ENCODE measurements at places on chromosomes 2 and 18. TPM values are rescaled to one million over a fixed set of nuclear protein-coding genes. Genes with fewer than 3 reads are reported as not detected.

SOX11 gene
- not detected for total RNA-seq

DNA sequence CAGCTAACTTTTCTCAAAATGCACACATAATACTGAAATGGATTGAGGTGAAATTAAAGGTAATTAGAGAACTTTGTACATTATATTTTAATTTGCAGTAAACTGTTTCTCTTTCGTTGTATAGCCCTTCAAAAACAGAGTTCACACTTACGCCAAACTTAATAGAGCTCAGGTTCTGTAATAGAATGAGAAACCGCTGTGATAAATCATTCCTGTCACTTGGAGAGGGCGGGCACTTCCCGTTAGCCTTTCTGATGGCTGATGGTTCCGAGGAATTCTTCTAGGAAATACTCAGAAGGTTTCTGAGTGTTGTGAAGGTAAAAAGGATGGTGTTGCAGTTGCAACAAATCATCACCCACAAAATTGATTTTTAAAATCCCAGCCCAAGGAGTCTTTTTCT lies 155.8 kb upstream of the ALKAL2 start:
- DNase-seq: no peak

DNA sequence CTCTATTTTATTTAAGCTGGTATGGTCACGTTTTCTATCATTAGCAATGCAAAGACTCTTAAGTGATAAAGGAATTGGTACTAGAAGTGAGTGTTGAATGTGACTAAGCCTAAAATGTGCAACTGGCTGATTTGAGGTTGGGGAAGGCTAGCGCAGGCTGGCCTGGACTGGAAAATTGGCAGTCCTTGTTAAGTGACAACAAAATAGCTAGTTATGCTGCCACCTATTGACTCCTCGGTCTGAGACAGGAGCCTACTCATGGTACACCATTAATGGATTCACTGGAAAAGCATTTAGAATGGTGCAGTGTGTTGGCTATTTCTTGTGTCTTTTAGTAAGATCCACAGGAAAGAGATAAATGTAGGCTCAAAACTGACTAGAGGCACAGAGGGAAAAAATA lies 5.7 kb upstream of the WIPF1 start:
- DNase-seq: no peak

GRCh38 chr2:221443645-221444044 lies 128.5 kb downstream of the EPHA4 start:
- no peak for DNase-seq

Measured in suprapubic skin (tissue), 4 donors.